CD4-positive, CD25-positive, alpha-beta regulatory T cell (primary cell): ENCODE measurements at places on chromosomes 3 and 15. TPM values are rescaled to one million over a fixed set of nuclear protein-coding genes. Genes with fewer than 3 reads are reported as not detected.
A peak's percentile ranks its signal among the peaks of the same experiment; 100 is the strongest.

GRCh38 chr3:108322352-108322751 lies 26.0 kb downstream of the HHLA2 start:
- no peaks in the 10 kb centered on the region for H3K4me1 ChIP-seq
- no peaks in the 10 kb centered on the region for H3K36me3 ChIP-seq
- H3K4me3 ChIP-seq = no peak overlapping the region

GRCh38 chr15:41511899-41512369 lies 1.7 kb downstream of the LTK start:
- H3K36me3 ChIP-seq = no peaks in the 10 kb centered on the region
- no peak for DNase-seq
- H3K4me3 ChIP-seq = peak overlapping the region; percentile 41
- peaks cover 5% of the 10 kb centered on the region for H3K27me3 ChIP-seq

UCN2 gene
- not detected for total RNA-seq

ANKUB1 gene
- not detected for total RNA-seq

KIF23 gene
- total RNA-seq = 3.8 TPM
